Hematopoietic multipotent progenitor cell treated with erythropoietin and hydrocortisone succinate and interleukin-3 and kit ligand, for 6 days (in vitro differentiated cells): ENCODE measurements at places on chromosomes 16 and 17.
A peak's percentile ranks its signal among the peaks of the same experiment; 100 is the strongest.

DNA sequence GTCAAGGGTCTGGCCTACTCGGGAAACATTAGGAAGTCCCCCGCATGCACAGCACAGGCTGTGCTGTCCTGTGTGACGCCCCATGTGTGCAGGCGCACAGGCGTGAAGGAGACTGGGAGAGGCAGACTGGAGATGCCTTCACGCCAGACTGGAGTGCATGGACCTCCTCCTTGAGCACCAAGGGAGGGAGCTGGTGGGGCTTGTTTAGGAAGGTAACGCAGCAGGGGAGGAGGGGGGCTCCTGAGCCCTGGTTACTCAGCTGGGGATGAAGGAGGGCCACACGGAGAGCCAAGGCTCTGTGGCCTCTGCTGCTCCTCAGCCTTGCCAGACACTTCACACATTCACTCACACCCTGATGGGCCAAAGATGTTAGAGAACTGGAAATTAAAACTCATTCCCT lies 7.7 kb downstream of the HSDL1 start:
- DNase-seq, result no peak

GRCh38 chr17:61294286-61294685 lies 105.4 kb upstream of the TBX2 start:
- no peak for DNase-seq

GRCh38 chr16:57639172-57639887 lies 10.9 kb downstream of the ADGRG1 start:
- DNase-seq, result no peak

- no peak for DNase-seq
Observed at GRCh38 chr16:73915140-73915539, 381.5 kb upstream of the PSMD7 start.

GRCh38 chr17:70772761-70773160 lies 603.4 kb downstream of the KCNJ2 start:
- peak; percentile 3 for DNase-seq

DNA sequence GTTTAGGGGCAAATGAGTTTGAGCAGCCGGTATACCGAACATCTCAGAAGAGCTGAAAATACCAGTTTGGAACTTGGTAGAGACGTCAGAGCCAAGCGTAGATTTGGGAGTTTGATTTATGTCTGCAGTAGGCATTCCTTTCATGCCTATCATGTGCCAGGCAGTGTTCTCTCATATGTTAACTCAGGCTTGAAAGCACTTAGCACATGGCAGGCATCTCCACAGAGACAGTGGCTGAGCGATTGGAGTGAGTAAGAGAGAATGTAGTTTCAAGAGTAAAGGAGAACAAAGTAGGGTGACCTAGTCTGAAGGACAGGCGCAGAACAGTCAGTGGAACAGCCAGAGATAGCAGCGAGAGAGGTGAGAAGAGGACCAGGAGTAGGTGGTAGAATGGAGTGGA lies 207.0 kb downstream of the FTO start:
- no peak for DNase-seq

- peak; percentile 81 for DNase-seq
Observed at GRCh38 chr17:75031972-75032719, 14.6 kb downstream of the ATP5PD start.

DNA sequence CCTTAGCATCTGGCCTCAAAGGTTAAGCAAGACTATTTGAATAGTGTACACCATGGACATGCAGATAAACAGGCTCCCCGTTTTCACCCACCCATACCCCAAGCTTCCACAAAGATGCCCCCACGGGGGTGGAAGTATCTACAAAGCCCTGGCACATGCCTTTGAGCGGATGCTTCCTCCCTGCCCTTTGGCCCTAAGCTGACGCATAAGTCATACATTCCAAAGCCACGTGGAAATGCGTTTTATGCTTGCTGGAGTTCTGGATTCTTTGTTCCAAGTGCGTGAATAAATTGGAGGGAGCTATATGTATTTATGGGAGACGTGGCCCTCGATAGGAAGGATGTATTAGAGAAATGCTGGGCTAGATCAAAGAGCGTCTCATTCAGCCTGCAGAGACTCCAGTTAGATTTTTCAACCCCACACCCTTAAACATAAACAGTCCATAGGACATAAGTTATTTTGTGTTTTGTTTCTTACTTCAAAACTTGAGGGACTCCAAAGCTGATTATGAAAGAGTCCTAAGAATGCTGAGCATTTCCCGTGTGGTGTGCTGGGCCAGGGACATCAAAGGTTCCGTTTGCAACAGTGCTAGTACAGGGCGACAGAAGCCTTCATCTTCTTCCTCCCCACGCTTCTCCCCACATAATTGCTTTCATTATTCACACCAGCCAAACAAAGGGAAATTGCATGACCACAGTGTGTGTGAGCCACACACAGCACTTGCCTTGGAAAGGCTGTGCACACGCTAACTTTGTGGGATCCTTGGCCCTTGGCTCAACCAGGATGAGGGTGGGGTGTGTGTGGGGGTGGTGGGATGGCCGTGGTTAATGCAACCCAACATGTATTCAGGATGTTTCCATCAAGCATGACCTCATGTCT lies 73.6 kb downstream of the WIPI1 start:
- no peak for DNase-seq

DNA sequence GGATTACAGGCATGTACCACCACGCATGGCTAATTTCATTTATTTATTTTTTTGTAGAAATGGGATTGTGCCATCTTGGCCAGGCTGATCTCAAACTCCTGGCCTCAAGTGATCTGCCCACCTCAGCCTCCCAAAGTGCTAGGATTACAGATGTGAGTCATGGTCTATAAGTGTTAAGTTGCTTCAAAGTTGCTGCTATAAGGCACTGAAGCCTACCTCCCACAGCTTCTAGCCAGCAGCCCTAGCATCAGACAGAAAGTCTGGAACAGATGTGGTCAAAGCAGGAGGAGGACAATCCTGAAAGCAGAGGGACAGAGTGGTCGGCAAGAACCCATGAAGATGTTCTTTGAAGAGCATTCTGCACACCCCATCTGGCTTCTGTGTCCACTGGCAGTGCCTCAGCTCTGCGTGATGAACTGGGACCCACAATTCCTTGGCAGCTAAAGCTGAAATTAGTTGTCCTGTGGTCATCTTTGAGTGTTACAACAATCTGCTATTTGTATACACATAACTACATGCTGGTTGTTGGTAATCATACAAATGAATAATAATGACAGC lies 11.2 kb downstream of the MAP3K14 start:
- DNase-seq, result no peak

DNA sequence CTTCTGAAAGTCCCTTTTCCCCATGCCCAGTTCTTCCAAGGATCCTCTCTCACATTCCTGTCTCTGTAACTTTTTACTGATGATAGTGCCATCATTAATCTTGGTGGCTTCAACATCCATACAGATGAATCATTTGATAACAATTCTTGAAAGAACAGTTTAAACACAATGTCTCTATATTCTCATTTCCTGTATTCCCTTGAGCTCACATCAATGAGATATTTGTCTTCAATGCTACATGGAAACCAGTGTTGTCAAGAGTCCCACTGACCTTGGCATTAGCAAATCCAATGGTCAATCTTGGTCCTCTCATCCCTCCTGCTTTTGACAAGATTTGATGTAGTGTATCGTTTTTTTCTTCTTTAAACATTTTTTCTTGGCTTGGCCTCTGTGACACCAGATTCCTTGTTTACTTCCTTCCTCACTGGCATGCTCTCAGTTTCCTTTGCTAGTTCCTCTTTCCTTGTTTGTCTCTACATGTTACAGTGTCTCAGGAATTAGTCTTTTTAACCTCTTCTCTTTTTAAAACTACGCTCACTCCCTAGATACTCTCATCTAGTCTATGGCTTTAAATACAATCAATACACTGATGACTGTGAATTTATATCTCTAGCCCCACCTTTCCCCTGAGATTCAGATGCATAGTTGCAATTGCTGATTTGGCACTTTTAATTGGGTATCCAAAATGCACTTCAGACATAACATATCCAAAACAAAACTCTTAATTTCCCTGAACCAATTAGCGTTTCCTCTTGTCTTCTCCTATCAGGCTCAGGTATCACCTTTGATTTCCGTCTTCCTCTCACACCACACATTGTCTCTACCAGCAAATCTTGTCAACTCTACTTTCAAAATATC lies 134.0 kb downstream of the MYO1D start:
- DNase-seq, result no peak

- DNase-seq, result no peak
Observed at GRCh38 chr16:27520982-27521673, 28.6 kb downstream of the GTF3C1 start.

DNA sequence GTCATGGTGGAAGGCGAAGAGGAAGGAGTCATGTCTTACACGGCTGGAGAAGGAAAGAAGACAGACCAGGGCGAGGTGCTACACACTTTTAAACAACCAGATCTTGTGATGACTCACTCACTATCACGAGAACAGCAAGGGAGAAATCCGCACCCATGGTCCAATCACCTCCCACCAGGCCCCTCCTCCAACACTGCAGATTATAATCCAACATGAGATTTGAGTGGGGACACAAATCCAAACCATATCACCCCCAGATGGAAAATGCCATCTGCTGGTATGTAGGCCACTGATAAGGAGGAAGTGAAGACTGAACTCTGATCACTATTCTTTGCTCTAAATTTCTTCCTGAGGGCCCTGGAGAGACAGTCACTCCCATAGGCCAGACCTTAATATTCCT lies 7.5 kb upstream of the ITGAX start:
- DNase-seq, result no peak

DNA sequence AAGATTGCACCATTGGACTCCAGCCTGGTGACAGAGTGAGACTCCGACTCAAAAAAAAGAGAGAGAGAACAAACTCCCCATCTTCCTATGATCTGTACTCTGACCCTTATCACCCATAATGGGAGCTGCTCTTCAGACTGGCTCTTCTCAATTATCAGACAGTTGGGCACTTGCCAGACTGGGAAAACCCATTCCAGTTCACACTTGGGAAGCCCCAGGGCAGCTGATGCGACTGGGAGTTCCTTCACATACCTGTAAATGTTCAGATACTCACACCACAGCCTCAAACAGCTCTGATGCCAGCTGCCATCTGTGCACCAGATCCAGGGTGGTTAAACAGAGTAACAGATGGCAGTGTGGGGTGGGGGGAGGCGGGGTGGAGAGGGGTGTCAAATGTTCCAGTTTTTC lies 23.8 kb upstream of the TMEM101 start:
- no peak for DNase-seq

GRCh38 chr17:49964303-49964768 lies 4.7 kb upstream of the DLX4 start:
- no peak for DNase-seq

DNA sequence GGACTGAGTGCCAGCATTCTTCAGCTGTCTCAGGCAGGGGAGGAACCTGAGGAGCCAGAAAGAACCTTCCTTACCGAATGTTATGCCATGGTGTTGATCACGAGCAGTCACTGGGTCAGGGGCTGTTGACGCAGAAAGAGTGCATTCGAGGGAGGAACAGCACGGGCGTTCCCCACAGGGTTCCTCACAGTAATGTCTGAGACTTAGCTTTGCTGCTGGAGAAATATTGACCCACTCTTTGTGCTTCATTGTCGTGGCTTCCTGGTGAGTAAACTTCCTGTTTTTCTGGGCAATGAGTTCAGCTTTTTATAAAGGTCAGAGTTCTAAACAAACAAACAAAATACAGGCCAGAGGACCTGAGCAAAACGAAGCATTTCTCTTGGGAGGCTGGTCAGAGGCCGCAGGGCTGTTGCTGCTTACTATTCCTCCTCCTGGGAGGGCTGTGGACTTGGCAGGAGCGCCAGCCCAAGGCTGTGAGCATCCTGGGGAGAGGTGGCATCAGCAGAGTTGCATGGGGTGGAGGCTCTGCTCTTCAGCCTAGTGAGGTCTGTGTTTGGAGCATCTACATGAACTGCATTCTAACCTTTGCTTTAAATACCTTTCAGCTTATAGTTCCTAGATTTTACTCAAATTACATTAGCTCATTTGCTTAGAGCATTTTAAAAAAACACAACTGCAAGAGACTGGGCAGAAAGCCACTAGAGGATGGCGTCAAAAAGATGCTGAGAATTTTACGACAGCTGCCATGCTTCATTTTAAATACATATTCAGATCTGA lies 143.1 kb upstream of the CACNG5 start:
- no peak for DNase-seq

DNA sequence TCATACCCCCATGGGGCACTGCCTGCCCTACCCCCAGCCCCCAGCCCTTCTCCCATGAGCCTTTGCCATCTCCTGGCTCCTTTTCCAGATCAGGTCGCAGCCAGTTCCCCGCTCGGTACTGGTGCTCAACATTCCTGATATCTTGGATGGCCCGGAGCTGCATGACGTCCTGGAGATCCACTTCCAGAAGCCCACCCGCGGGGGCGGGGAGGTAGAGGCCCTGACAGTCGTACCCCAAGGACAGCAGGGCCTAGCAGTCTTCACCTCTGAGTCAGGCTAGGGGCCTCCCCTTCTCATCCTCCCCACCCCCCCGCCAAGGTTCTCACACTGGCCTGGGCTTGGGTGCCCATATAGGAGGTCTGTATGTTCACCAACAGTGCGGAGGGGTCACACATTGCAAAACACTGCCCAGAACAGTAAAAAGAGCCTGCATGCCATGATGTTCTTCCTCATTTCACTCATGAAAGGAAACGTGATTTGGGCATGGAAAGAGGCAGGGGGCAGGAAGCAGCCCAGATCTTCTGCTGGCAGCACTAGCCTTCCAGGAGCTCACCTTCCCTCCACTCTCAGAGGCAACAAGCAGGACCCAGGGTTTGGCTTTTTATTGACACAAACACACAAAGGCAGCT lies 7.5 kb downstream of the IFI35 start:
- DNase-seq, result no peak

DNA sequence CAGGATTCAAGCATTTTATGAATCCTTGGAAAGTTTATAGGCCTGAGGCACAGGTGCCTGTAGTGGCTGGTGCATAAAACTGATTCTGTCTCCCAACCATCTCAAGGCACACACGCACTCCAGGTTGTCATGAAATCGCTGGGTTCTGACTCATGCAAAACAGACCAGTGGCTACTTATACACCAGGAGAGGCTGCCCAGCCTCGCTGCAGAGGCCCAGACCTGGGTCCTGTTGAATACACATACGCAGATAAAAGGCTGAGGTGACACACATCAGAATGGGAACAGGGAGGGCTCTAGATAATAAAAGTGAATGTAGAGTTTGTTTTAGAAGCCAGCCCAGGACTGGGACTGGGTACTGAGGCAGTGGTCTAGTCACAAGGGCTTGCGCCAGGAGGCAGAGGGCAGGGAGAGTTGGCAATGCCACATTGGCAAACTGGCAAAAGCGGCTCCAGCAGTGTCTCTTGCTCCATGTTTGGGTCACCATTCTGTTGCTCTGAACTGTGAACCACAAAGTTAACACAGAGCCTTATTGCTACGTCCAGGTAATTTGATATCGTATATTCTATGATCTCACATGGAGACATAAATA lies 13.6 kb downstream of the OR1D5 start:
- DNase-seq, result no peak

GRCh38 chr16:4604401-4604800 lies 10.3 kb downstream of the UBALD1 start:
- no peak for DNase-seq

GRCh38 chr17:56623383-56623782 lies 29.9 kb downstream of the NOG start:
- DNase-seq, result no peak

DNA sequence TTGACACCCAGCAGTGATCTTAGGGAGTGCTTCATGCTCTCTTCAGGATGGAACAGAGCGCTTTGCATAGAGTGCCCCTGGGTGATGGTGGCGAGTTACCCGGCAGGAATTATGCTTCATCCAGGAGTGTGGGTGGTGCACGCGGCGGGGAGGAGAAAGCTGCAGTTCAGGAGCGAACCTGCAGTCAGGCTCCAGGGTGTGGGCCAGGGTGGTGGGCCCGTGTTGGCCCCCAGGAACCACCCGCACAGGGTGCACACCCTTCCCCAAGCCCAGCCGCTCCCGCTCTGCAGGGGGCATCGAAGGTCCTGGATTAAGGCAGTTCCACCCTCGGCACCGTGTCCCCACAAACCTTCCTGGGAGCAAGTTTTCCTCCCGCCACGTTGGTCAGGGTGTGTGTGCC lies 3.9 kb downstream of the RAB40C start:
- no peak for DNase-seq
